ENCODE measurements at places on chromosomes 6 and 20.
A peak's percentile ranks its signal among the peaks of the same experiment; 100 is the strongest.

DNA sequence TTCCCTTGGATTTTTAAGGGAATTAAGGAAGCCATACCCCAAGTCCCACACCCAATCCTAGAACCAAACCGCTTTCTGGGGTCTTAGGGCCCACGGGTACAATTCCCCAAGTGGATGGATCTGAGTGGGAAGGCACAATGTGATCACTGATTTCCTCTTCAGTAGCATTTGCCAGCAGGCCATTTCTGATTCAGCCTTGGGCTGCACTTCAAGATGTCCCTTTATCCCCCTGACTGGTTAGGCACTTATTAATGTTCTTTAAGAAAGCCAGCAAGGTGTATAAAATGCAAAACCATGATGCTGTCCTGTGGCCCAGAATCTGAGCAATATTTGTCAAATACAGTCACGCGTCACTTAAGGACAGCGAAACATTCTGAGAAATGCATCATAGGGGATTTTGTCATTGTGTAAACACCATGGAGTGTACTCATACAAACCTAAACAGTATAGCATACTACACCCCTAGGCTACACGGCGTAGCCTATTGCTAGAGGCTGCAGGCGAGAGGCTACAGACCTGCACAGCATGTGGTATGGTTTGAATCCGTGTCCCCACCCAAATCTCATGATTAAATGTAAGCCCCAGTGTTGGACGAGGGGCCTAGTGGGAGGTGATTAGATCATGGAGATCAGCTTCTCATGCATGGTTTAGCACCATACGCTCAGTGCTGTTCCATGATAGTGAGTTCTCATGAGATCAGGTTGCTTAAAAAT lies 234.2 kb downstream of the NRN1 start:
- no peak overlapping the region for H3K4me3 ChIP-seq
- H3K27me3 ChIP-seq: no peaks in the 10 kb centered on the region
- peaks cover 25% of the 10 kb centered on the region for H3K4me1 ChIP-seq
- H3K36me3 ChIP-seq: peaks cover 31% of the 10 kb centered on the region
- DNase-seq: no peak
- H3K27ac ChIP-seq: no peak overlapping the region

GRCh38 chr6:28010526-28010925 lies 53.5 kb downstream of the OR2B6 start:
- H3K27me3 ChIP-seq: peaks cover 4% of the 10 kb centered on the region
- H3K4me1 ChIP-seq: peaks cover 1% of the 10 kb centered on the region
- DNase-seq: no peak

DNA sequence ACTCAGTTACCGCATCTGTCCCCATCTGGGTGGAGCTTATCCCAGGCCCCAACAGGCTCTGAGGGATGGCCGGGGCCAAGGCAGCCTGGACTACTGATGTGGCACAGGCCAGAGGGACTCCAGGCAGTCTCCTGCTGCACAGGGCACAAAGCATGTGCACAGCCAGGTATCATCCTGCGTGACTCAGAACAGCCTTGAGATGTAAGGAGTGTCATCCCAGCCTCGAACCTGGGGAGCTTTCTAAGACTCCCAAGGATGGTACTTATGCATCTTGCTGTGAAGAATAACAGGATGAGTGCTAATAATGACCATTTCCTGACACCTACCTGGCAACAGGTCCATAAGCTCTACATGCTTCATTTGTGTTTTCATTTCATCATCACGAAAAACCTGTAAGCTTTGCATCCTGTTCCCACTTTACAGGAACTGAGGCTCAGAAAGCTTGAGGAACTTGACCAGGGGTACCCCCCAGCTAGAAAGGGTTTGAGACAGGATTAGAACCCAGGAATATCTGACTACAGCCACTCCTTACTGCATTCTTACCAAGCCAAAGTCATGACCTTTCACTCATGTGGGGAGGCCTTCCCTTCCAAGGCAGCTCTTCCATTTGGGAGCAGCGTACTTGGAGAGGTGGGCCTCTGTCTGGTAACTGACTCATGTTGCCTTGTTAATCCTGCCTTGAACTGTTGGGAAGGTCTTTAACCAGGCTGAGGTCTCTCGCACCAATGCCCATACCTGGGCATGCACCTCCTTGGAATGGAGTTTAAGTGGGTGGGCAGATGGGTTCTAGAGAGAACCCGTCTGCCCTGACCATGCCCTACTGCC lies 1.9 kb downstream of the TRIB3 start:
- no peak for DNase-seq
- H3K27me3 ChIP-seq: peaks cover 45% of the 10 kb centered on the region
- peak overlapping the region; percentile 76 for H3K4me3 ChIP-seq
- no peaks in the 10 kb centered on the region for H3K36me3 ChIP-seq
- H3K4me1 ChIP-seq: no peaks in the 10 kb centered on the region
- no peak overlapping the region for H3K27ac ChIP-seq

DNA sequence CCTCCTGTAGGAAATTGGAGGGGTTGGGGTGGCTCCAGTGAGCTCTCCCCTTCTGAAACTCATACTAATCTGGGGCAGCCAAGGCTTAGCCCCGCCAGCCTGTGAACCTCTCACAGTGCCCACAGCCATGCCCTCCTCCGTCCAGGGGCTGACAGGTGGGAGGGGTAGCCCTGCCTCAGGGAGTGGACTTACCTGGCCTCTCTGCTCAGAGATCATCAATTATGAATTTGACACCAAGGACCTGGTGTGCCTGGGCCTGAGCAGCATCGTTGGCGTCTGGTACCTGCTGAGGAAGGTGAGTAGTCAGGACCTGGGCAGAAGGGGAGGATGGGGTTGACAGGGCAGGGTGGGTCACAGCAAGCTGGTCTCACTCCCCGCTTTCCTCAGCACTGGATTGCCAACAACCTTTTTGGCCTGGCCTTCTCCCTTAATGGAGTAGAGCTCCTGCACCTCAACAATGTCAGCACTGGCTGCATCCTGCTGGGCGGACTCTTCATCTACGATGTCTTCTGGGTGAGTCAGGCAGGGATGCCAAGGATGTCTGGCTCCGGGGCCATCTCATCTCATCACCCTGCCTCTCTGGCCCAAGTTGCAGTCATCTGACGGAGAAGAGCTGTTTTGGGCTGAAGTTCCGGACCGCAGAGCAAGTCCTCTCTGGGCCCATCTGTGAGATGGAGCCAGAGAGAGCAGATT lies 34.7 kb downstream of the HM13 start:
- peaks cover 34% of the 10 kb centered on the region for H3K4me1 ChIP-seq
- H3K27ac ChIP-seq: no peak overlapping the region
- no peak for DNase-seq
- H3K27me3 ChIP-seq: no peaks in the 10 kb centered on the region

- no peaks in the 10 kb centered on the region for H3K27me3 ChIP-seq
- DNase-seq: no peak
- no peak overlapping the region for H3K4me3 ChIP-seq
- H3K27ac ChIP-seq: no peak overlapping the region
Measured at GRCh38 chr6:25497383-25498040, 154.5 kb upstream of the SCGN start.

DNA sequence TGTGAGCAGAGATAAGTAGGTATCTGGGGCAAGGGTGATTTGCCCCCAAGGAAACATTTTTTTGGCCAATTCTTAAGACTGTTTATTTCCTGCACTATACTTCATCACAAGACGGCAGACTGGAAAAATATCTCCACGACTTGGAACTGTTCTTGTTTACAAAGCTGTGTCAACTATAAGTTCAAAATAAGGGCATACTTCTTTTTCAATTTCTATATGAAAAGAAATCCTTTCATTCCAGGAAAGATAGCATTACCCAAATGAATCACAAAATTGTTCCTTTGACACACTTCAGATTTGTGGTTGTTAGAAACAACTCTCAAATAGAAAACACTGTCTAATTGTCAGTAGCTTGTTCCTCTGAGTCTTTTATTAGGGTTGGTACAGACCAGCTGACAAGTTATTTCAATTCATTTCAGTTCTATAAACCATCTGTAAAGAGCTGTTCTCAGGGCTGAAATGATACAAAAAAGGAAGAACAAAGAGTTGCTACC lies 212.9 kb upstream of the PRDM1 start:
- H3K27ac ChIP-seq: no peak overlapping the region
- no peak overlapping the region for H3K4me3 ChIP-seq
- H3K4me1 ChIP-seq: peaks cover 9% of the 10 kb centered on the region
- DNase-seq: no peak
- H3K36me3 ChIP-seq: no peaks in the 10 kb centered on the region
- no peaks in the 10 kb centered on the region for H3K27me3 ChIP-seq

GRCh38 chr20:41213150-41213820 lies 75.9 kb downstream of the PLCG1 start:
- no peak overlapping the region for H3K4me3 ChIP-seq
- H3K27ac ChIP-seq: no peak overlapping the region
- H3K4me1 ChIP-seq: no peaks in the 10 kb centered on the region
- DNase-seq: no peak
- peaks cover 3% of the 10 kb centered on the region for H3K27me3 ChIP-seq

DNA sequence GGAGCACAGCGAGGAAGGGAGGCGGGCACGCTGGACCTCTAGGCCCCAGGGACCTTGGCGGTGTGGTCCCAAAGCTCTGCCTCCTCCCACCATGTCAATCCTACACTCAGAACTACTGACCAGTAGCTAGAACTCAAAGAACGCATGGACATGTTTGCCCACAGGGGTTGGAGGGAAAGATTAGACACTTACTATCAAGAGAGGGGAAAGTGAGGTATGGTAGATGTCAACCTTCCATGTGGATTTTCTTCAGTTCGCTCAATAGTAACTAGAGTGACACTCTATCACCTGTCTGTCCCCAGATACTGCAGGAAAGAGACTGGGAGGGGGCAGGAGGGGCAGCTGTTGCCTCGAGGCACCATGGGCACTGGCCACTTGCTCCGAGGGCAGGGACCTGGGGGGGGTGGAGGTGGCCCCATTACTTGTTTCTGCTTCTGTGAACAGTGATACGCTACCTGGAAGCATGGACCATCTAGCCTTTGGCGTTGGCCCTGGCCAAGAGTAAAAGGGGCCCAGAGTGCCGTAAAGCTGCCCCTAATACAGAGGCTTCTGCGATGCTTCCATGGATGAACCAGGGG lies 912 bp upstream of the DIDO1 start:
- peaks cover 63% of the 10 kb centered on the region for H3K4me1 ChIP-seq
- DNase-seq: peak; percentile 29
- no peaks in the 10 kb centered on the region for H3K27me3 ChIP-seq
- H3K4me3 ChIP-seq: peak overlapping the region; percentile 91

DNA sequence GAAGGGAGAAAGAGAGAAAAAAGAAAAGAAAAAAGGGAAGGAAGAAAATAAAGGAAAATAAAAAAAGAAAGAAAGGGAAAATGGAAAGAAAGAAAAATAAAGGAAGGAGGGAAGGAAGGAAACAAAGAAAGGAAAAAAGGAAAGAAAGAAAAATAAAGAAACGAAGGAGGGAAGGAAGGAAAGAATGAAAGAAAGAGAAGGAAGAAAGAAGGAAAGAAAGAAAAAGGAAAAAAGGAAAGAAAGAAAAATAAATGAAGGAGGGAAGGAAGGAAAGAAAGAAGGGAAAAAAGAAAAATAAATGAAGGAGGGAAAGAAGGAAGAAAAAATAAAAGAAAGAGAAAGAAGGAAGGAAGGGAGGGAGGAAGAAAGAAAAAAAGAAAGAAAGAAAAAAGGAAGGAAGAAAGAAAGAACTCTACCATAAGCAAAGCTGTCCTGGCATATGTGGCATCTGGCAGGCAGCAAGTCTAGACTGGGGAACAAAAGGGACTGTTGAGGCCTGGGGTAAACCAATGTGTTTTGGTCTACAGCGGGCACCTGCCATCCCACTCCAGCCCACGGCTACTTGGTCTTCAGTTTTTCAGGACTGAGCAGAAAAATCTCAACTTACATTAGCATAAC lies 86.9 kb downstream of the TFAP2C start:
- H3K36me3 ChIP-seq: no peaks in the 10 kb centered on the region
- peaks cover 30% of the 10 kb centered on the region for H3K4me1 ChIP-seq
- peaks cover 17% of the 10 kb centered on the region for H3K27me3 ChIP-seq
- no peak overlapping the region for H3K4me3 ChIP-seq

GRCh38 chr6:169839493-169839892 lies 88.1 kb downstream of the ERMARD start:
- peaks cover 35% of the 10 kb centered on the region for H3K27me3 ChIP-seq
- DNase-seq: no peak
- H3K4me1 ChIP-seq: peaks cover 28% of the 10 kb centered on the region
- H3K27ac ChIP-seq: no peak overlapping the region
- no peak overlapping the region for H3K4me3 ChIP-seq

- no peak for DNase-seq
- no peak overlapping the region for H3K4me3 ChIP-seq
- H3K27ac ChIP-seq: no peak overlapping the region
- H3K27me3 ChIP-seq: peaks cover 4% of the 10 kb centered on the region
Measured at GRCh38 chr6:11961923-11962322, 50.2 kb upstream of the HIVEP1 start.
